ENCODE measurements at places on chromosomes 7 and 10. TPM values are rescaled to one million over a fixed set of nuclear protein-coding genes. Genes with fewer than 3 reads are reported as not detected.

Gene CYP3A5
- 2.3 TPM for polyA plus RNA-seq

Gene PSD
- 0.75 TPM for polyA plus RNA-seq

Gene CYP2W1
- not detected for polyA plus RNA-seq

Gene RAMP3
- polyA plus RNA-seq, result not detected

Gene CREB5
- 0.69 TPM for polyA plus RNA-seq

Gene PLAC9
- polyA plus RNA-seq, result not detected

Gene SVOPL
- polyA plus RNA-seq, result not detected

Gene FKBP6
- polyA plus RNA-seq, result not detected

Gene CLCN1
- 0.03 TPM for polyA plus RNA-seq

Gene RSPH10B
- 0.24 TPM for polyA plus RNA-seq

Gene UPK3B
- polyA plus RNA-seq, result 20.6 TPM

Gene NRP1
- polyA plus RNA-seq, result 147 TPM

Gene LRIT1
- not detected for polyA plus RNA-seq

Gene FEZF1
- polyA plus RNA-seq, result not detected

DNA sequence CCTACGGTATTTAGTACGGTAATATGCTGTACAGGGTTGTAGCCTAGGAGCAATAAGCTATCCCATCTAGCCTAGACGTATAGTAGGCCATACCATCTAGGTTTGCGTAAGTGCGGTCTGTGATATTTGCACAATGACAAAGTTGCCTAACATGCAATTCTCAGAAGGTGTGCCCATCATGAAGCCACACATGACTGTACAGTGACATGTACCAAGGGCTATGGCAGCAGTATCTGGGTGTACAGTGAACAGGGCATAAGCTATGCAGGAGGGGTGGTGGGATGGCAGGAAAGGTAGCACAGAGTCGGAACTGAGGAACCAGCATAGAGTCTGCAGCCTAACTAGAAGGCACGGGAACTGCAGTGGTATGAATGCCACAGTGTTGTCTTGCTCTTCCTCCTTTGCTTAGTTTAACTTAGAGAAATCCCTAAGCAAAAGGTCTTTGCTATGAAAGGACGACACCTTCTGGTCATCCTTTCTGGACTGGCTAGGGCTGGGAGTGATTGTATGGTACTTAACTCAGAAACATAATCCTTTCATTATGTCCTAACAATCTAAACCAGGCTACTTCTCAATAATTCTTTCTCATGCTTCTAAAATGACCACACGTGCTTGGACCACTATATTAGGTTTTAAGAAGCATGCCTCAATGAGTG lies 93.5 kb downstream of the DYNC1I1 start:
- peak; percentile 50 for DNase-seq

- no peak for DNase-seq
Observed at GRCh38 chr7:16205466-16205865, 215.9 kb downstream of the CRPPA start.

DNA sequence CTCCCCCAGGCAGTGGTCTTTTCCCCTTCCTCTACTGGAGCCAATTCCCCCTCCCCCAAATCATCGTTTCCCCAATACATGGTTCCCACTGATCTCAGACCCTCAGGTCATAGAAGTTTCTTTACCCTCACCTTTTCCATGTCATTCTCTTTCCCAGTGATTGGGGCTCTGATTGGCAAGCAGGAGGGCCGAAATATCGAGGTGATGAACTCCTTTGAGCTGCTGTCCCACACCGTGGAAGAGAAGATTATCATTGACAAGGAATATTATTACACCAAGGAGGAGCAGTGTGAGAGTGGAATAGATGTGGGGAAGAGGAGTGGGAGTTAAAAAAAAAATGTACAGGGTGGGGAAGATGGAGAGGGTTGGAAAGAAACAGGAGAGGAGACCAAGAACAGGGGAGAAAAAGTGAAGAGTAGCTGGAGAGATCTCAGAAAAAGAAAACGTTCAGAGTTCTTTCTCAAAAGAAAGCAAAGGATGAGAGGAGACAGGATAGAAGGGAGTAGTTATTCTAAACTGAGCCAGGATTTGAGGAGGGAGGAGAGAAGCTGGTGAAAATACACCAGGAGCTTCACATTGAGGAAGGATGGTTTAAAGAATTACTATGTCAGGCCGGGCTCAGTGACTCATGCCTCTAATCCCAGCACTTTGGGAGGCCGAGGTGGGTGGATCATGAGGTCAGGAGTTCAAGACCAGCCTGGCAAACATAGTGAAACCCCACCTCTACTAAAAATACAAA lies 858 bp downstream of the COPS6 start:
- DNase-seq, result no peak

DNA sequence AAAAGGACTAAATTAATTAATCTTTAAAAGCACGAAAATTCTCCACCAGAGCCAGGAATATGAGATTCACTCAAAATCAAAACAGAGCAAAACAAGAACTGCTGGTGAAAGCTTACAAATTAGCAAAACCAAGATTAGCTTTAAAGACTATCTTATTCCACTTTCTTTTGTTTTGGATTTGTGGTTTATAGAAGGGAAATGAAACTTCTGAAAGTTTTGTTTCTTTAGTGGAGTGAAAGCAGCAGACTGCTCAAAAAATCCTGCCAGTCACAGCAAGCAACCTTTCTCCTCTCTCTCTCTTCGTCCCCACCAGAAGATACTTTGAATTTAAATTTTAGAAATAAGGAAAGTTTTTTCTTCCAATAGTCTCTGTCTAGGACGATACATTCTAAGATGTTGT lies 7.8 kb downstream of the ACTA2 start:
- no peak for DNase-seq

GRCh38 chr10:43671659-43672531 lies 23.2 kb upstream of the ZNF32 start:
- peak; percentile 80 for DNase-seq

DNA sequence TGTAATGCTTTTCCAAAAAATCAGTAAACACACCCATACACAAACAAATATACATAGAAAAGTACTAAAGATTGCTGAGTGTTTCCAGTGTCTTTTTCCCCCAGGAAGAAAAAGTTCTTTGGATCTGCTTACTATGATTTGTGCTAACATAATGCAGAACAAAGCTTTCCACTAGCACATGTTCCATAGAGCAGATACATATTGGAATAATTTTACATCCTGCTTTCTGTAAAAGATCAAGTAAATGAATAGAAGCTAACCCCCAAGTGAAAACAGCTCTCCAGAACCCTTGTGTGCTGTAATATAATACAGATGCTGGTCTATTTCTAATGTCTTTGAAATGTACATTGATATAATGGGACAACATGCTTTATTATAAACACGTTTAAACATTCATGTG lies 125.5 kb downstream of the PON1 start:
- DNase-seq, result no peak

DNA sequence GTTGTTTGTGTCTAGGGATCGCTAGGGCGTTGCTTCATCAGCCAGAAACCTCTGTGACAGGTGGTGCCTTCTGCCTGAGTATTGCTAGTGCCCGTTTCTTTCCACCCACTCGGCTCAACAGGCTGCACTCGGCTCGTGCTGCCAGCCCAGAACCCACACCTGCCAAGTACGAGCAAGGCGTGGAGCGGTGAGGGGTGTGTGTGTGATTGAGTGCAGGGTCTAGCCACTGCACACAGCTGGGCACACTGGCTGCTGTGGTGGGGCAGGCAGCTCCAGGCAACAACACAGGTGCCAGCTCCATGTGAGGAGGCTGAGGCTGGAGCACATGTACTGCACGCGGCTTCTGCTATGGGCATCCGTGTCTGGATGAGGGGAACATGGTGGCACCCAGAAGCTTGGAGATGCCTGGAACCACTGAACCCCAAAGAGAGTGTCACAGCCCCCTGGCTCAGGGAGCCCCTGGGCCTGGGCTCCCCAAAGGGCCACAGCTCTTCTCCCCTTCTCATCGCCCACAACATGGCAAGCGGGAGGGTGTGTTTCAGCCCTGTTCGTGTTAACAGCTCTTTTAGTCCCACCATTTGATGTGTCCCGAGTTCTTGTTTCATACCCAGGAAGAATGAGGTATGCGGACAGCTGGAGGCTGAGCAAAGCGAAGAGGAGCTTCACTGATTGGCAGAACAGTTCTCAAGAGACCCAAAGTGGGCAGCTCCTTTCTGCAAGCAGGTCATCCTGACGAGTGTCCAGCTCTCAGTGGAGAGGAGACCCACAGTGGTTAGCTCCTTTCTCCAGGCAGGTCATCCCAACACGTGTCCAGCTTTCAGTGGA lies 78.1 kb downstream of the HDAC9 start:
- no peak for DNase-seq

- no peak for DNase-seq
Observed at GRCh38 chr7:74006032-74006431, 21.9 kb upstream of the ELN start.

DNA sequence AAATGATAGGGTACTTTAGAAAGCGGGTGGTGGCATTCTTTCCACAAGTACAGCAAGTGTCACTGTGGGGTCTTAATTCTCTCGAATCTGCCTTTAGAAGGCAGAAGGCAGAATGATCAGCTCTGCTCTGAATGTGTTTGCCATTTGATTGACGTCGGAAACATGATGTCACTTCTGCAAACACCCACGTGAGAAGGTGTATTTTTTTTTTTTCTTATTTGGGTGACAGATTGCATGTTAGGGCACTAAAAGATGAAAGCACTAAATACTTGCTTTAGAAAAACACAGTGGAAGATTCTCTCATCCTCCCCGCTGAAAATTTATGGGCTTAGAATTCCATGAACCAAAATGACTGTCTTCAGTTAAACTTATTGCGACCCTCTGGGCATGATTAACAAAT lies 150.2 kb downstream of the TCF7L2 start:
- no peak for DNase-seq

DNA sequence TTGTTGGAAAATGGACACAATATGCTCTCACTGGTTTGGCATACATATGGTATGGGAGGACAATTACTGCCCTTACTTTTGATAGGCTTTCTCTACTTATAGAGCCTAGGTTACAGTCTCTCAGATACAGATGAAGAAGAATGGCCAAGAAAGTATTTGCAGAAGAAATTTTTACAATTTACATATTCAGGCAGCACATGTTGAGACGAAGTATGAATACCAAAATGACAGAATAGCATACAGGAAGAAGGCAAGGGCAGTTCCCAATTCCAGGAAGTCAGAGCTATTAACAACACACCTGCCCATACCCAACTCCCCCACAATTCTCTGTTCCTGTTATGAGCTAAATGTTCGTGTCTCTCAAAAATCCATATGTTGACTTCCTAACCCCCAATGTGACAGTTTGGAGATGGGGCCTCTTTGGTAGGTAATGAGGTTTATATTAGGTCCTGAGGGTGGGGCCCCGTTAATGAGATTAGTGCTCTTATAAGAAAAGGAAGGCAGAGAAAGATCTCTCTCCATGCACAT lies 67.8 kb downstream of the DOCK4 start:
- DNase-seq, result no peak

GRCh38 chr7:18004372-18004771 lies 23.3 kb downstream of the PRPS1L1 start:
- no peak for DNase-seq

- no peak for DNase-seq
Observed at GRCh38 chr7:1025743-1026581, 18.4 kb upstream of the GPR146 start.

- no peak for DNase-seq
Observed at GRCh38 chr7:97694355-97694754, 37.5 kb upstream of the TAC1 start.

GRCh38 chr7:100087055-100087750 lies 1.6 kb upstream of the COPS6 start:
- DNase-seq, result no peak

GRCh38 chr7:10222976-10223375 lies 750.7 kb upstream of the PHF14 start:
- no peak for DNase-seq

GRCh38 chr10:119642556-119643111 lies 8.5 kb upstream of the BAG3 start:
- no peak for DNase-seq

DNA sequence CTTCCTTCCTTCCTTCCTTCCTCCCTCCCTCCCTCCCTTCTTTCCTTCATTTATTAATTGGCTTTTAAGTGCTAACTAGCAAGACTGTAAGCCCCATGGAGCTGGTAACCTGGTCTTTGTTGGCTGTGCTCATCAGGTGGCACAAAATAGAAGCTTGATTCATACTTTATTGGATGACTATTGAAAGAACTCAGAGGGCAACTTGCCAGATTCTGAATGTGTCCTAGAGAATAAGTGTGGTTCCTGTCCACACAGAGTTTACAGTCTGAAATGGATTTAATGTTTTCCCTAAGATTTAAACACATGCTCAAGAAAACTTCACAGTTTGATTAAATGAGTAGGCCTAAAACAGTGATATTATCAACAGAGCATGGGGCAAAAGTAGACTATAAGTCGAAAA lies 3.1 kb upstream of the CACNB2 start:
- DNase-seq, result no peak

DNA sequence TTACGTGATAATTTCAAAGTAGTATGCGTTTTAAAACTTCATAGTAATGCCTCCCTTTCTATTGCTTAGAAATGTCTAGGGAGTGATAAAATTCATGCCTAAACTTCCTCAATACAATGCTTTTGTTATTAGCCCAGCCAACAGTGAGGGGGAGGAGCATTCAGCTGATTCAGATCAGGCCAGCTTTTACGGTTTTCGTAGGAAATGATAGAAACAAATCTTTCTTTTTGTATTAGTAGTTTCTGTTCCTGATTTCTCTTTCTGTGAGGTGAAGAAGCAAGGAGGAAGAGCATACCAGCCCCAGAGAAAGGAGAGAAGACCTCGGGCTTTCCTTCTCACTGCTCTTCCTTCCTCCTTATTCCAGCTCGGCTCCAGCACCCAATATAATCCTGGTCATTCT lies 35.2 kb upstream of the ITPRID1 start:
- no peak for DNase-seq

Measured in A549 (cell line).